Ecto neural progenitor cell (in vitro differentiated cells): ENCODE measurements at places on chromosomes 11 and 22.

DNA sequence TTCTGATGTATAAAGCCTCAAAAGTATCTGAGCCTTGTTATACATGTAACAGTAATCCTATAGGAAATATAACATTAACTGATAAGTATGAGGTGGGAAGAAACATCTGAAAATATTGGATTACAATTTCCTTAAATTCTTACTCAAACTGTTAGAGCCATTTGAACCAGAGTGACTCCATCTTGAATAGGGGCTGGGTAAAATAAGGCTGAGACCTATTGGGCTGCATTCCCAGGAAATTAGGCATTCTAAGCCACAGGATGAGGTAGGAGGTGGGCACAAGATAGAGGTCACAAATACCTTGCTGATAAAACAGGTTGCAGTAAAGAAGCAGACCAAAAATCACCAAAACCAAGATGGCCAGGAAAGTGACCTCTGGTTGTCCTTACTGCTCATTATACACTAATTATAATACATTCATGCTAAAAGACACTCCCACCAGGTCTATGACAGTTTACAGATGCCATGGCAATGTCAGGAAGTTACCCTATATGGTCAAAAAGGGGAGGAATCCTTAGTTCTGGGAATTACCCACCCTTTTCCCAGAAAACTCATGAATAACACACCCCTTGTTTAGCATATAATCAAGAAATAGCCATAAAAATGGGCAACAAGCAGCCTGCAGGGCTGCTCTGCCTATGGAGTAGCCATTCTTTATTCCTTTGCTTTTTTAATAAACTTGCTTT is 114.9 kb downstream of the PGR start:
- DNase-seq, result no peak

GRCh38 chr22:33081686-33082590 is 23.8 kb upstream of the SYN3 start:
- DNase-seq, result no peak

DNA sequence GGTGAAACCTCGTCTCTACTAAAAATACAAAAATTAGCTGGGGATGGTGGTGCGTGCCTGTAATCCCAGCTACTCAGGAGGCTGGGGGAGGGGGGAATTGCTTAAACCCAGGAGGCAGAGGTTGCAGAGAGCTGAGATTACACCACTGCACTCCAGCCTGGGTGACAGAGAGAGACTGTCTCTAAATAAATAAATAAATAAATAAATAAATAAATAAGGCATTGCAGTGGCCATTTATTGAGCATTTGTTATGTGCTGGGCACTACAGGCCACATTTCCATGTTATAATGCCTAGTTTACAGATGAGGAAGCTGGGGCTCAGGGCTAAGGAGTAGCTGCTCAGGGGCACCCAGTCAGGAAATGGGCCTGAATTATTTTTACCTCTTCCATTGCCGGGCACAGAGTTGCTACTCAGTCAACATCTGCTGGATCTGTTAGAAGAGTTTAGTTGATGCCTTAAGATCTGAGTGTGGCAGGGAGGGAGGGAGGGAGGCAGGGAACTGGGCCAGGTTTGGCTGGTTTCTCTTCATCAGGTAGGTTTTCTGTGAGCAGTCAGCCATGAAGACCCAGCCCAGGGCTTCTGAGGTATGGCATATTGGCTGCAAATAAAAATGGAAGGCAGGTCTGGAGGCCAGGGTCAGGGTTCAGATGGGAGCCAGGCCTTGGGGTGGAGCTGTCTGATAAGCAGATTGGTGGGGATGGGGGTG is 5.6 kb downstream of the PVALB start:
- no peak for DNase-seq

DNA sequence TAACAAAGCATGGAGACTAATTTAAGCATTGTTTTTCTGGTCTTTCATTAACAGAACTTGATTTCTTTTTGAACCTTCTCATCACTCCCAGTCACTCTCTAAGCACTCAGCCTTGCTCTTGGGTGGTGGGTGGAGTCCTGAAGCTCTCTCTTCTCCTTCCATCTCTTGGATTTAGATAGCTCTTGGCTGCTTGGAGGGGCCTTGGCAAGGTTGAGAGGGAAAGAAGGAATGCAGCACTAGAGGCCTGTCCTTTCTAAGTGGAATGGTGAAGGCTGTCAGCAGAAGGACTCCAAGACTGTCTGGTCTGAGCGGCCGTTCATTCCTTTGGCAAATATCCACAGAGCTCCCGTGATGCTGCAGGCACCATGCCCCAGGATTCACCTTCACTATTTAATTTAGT is 168.6 kb upstream of the E2F8 start:
- no peak for DNase-seq

GRCh38 chr11:2531277-2531986 is 86.6 kb downstream of the KCNQ1 start:
- peak; percentile 92 for DNase-seq
